ENCODE measurements at places on chromosomes 4 and X. TPM values are rescaled to one million over a fixed set of nuclear protein-coding genes. Genes with fewer than 3 reads are reported as not detected.

- DNase-seq: no peak
Observed at GRCh38 chrX:105635794-105636193, 186.5 kb upstream of the NRK start.

Gene GPM6B
- total RNA-seq: 516 TPM

Gene RTL5
- total RNA-seq: 18.2 TPM

Gene SYNPO2
- 2.9 TPM for total RNA-seq

All from glutamatergic neuron (in vitro differentiated cells).